ENCODE measurements at places on chromosomes 3 and 15.

GRCh38 chr3:108736821-108737220 is 20.4 kb downstream of the RETNLB start:
- DNase-seq = no peak

DNA sequence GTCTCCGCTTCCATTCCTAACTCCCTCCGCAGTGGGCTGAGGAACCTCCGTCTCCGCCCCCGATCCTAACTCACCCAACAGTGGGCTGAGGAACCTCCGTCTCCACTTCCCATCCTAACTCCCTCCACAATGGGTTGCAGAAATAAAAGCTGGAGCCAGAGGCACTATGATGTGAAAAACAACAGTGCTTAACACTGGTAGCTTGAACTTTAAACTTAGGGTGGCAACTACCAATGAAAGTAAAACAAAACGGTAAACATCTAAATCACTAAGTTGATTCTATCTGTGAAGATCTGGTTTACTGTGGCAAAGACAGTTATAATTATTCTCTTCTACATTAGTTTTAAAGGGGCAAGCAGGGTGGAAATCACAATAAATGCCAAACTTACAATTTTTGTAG is 25.9 kb upstream of the GP5 start:
- DNase-seq = no peak

- DNase-seq = no peak
Measured at GRCh38 chr3:24311881-24312280, 182.8 kb downstream of the THRB start.

DNA sequence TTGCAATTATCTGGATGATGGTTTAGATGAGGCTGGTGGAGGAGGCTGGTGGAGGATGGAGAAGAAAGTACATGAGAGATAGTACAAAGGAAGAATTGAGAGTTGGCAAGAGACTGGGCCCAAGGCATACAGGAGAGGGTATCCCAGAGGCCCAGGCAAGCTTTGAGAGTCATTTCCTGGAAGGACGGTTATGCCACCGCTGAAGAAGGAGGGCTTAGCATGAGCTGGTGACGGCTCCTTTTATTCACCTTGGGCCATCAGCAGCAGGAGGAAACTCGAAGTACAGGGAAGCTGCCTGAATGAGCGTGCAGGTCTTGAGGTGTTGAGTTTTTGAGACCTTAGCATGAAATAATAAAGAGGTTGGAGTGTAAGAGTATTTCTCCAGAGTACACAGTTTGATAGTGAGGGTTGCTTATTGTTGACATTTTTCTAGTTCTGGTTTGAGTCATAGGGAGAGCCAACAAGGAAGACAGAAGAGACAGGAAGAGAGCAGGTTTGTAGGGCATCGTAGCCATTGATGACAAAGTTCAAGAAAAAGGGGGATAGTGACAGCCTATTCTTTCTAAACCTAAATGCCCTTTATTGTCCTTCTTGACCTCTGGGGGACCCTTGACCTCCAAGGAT is 13.8 kb downstream of the THSD4 start:
- no peak for DNase-seq

DNA sequence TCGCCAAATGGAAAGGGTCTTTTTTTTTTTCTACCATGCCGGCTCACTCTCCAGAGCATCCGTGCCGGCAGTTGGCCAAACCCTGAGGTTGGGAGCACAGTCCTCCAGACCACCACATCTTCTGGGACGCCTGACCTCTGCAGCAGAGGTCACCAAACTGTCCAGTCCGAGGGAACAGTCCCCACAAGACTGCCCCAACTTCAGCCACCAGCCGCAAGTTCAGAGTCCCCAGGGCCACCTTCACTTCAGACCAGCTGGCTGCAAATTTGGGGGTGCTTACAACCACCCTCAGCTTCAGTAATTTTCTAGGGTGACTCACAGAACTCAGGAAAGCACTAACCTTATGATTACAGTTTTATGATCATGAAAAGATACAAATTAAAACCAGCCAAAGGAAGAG is 28.9 kb downstream of the PLA2G4D start:
- DNase-seq = no peak

DNA sequence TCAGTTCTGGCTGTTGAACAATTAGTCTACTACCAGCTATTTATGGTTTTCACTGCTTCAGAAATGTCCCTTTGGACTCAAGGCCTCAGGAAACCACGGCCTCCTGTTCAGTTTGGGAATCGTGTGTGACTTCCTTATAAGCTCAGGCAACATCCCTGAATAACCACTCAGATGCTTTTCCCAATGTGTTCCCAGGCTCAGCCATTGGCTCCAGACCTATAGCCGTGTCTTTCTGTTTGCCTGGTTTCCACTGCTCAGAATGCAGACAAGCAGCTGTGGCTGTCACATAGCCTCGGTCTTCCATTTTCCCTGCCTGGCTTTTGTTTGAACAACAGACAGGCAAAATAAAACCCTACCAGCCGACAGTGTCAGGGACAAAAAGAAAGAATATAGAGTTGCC is 63.2 kb upstream of the ATP2B2 start:
- DNase-seq = no peak

DNA sequence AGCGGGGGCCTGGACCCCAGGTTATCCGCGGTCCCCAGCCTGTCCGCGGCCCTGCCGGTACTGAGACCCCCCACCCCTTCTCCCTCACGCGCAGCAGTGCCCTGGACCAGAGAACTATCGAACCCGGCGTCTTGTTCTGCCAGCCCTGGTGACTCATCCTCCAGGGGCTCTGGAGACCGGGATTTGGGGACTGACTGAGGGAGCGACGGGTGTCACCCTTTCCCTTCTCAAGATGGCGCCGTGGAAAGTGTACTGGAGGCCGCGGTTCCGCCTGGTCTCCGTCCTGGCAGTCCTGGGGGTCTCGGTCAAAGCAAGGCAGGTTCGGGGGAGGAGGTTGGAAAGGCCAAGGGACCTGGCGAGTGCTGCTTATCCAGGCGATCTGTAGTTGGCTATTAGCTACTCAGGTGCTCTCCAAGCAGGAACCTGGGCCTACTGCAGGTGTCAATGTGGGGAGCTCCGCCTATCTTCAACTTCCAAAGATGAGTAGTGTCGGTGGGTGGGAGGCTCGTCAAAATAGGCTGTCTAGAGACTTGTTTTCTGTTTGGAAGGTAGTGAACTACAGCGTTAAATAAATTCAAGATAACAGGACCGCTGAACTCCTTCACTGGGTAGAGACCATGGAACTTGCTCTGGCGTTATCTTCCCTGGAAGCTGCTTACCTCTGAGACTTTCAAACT is 790 bp downstream of the RAB5A start:
- DNase-seq = peak; percentile 56

DNA sequence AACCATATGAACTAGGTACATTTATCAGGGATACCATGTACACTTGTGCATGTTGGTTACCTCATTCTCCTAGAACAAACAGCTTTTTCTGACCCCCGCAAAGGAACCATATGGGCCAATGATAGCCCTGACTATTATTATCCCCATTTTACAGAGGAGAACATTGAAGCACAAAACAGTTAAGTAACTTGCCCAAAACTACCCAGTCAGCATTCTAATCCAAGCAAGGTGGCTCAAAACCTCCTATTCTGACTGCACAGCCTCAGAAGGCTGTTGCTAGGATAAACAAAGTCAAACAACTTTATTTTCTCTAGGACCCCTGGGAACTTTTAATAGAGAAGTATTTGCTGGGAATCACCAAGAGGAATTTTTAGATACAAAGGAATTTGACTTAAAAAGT is 36.7 kb downstream of the CFAP44 start:
- DNase-seq = no peak

DNA sequence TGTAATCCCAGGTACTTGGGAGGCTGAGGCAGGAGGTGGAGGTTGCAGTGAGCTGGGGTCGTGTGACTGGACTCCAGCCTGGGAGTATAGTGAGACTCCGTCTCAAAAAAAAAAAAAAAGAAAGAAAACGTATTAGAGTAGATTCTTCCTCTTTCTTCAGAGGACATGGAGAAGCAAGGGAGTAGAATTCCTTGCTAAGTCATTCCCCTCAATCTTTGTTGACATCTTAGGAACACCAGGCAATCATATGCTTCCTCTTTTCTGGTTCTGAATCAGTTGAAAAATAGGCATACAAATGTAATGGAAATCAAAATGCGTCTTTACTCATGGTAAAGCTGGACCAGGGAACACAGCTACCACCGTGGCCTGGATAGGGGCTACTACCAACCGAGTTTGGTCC is 38.3 kb upstream of the ATOSA start:
- no peak for DNase-seq

DNA sequence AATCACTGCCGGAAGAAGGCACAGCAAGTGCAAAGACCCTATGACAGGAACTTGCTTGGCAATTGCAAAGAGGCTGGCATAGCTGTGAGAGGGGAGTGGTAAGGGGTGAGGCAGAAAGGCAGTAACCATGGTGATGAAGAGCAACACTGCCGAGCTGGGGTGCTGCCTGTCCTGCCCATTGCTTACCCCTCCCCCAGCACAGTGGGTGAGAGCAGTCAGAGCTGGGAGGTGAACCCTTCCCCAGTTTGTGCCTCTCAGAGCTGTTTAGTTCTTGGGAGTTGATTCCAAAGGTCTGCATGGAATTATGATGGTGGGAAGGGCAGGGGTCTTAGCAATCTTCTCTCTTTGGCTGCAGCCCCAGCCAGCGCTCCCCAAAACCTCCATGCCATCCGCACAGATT is 8.8 kb downstream of the TYRO3 start:
- DNase-seq = no peak

DNA sequence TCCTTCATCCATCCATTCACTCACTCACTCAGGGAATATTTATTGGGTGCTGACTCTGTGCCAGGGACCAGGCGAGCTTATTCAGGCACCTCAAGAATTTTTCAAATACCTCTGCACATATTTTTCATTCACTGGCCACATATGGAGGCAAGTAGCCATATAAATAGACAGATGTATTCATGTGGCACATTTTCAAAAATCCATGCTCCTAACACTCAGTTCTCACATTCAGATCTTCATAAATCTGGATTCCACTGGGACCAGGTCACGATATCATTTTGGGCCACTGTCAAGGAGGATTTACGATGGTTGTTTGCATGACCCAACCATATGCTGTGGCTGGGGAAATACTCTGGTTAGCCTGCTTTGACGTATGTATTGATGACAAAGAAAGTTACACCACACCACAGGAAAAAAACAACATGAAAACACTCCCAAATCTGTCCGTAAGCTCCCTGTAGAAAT is 241.8 kb upstream of the LRTM1 start:
- no peak for DNase-seq

- no peak for DNase-seq
Measured at GRCh38 chr3:127784283-127784682, 38.0 kb downstream of the MGLL start.

DNA sequence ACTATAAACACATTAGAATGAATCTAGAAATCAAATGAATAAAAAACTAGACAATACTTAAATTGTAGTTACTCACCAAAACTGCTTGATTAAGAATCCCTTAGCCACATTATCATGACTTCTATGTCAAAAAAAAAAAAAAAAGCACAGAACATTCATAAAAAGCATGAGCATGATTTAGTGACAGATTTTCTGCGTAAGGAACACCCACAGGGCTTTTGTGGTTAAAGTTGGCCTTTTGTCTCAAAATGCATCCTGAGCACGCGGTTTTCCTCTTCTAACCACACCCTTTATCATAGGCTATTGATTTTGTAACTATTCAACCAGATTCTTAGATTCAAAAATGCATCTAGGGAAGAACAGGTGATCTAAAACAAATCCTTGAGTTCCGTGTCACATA is 334.0 kb upstream of the NR2F2 start:
- no peak for DNase-seq

GRCh38 chr3:45994419-45995235 is 997 bp downstream of the FYCO1 start:
- no peak for DNase-seq

- no peak for DNase-seq
Measured at GRCh38 chr3:181921220-181921619, 209.5 kb downstream of the SOX2 start.

DNA sequence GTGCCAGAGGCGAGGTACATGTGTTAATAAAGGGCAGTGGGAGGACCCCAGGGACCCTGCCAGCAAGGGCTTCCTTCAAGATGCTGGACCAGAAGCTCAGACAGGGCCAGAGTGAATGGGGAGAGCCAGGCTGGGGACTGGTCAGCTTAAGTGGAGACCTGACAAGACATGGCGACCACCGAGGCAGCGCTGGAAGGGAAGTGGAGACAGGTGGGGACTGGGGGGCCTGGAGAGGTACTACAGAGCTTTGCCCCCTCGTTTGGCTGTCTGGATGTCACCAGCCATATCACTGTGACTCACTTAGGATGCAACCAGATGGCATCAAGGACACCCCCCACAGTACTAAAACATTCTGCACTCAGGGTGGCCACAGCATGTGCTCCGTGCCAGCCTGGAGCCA is 97.9 kb downstream of the ADCY5 start:
- no peak for DNase-seq

GRCh38 chr3:37897763-37898162 is 36.1 kb downstream of the CTDSPL start:
- no peak for DNase-seq

GRCh38 chr3:130480736-130481135 is 36.2 kb upstream of the COL6A6 start:
- no peak for DNase-seq

- no peak for DNase-seq
Measured at GRCh38 chr3:195254454-195255175, 16.3 kb downstream of the XXYLT1 start.

DNA sequence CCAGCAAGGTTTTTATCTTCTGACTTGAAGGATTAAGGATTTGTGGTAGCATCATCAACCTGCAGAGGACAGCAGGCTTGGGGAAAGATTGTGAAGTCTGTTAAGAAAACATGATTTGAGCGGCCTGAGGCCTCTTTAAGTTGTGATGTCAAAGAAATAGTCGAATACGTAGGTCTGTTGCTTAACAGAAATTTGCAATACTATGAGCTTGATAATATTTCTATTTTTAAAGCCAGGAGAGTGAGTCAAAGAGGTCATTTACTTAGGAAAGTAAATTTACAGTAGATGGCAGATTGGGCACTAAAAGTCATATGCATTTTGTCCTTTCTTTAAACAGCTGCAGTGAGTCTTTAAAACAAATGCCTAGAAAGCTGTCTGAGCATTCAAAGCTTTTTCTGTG is 336.3 kb downstream of the DIPK2A start:
- no peak for DNase-seq

DNA sequence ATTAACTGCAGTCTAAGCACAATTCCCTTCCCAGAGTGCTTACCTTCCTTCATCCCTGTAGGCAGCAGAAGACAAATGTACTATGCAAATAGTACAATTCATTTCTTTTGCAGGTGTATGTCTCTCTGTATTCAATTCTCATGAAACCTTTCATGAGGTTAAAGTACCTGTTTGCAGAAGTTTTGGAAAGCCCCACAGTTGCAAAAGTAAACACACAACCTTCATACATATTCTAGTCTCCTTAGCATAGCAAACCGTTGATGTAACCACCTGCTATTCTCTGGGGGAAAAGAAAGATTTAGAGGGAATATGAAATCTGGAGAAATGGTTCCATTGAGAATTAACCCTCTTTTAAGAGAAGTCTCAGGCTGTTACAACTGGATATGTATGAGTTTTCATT is 200.3 kb upstream of the SUCLG2 start:
- DNase-seq = no peak
